ENCODE measurements at places on chromosomes 13 and 19.

DNA sequence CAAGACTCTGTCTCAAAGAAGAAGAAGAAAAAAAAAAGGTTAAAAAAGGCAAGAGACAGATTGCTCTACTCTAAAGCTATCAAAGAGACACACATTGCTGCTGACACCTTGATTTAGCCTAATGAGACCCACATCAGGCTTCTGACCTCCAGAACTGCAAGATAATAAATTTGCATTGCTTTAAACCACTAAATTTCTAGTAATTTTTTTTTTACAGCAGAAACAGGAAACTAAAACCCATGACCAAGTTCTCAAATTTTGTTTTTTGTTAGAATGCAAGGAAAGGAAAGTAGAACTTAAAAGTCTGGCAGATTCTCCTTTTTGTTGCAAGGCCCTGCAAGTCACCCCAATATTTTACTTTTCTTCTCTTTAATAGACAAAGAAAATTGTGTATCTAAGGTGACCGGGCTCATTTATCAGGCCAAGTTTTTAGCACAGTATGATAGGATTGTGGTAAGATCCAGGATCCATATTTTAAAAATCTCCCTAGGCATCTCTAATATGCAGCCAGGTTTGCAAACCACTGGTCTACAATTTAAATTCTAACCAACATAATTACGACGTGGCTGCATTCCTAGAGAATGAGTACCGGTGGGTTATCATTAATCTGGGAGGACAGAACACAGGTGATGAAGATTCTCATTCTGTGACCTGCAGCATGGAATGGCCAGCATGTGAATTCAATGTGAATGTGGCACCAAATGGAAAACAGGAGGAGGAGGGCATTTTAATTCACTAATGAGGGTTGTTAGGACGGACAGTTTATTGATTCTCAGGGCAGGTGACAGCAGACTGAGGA, 56.7 kb upstream of the MED4 start:
- no peak for DNase-seq

DNA sequence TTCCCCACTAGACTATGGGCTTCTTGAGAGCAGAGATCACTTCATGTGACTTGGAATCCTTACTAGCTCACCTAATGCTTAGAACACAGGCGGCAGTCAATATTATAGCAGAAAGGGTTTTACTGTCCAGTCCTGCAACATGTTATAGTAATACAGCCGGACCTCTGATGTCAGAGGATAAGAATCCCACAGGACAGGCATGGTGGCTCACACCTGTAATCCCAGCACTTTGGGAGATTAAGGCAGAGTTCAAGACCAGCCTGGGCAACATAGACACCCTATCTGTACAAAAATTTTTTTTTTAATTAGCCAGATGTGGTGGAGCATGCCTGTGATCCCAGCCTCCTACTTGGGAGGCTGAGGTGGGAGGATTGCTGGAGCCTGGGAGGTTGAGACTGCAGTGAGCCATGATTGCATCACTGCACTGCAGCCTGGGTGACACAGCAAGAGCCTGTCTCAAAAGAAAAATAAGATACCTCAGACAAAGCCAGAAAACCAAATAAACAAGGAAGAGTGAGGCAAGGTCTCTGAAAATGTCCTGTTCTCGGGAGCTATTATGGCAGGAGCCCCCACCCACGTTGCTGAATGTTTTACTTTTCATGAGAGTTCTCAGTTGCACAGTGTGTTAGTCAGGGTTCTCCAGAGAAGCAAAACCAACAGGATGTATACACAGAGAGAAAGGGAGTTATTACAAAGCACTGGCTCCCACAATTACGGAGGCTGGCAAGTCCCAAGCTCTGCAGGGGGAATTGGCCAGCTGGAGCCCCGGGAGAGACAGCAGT, 100.8 kb downstream of the UBL3 start:
- DNase-seq: no peak

DNA sequence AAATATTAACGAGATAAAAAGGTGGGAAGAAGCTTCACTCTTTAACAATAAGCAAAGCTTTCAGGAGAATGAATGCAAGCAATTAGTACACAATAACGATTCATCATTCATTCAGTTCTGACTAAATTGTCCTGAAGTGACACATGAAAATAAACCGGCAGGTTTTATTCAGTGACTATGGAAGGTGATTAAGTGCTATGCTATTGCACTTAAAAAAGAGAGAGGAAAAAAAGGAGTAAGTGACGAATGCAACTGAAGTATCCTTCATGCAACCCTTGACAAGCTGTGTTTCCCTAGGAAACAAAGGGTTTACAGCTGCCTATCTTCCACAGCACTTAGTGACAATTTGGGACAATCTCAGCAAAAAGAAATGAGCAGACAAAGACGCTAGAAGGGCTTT, 1.4 kb downstream of the LIG4 start:
- no peak for DNase-seq

GRCh38 chr19:9058905-9059667, 27.8 kb upstream of the OR1M1 start:
- no peak for DNase-seq

Data from activated T-helper 1 cell treated with Interleukin-2 at 50 U/mL for 16 hours (primary cell).